Stomach (tissue), 19 donors: ENCODE measurements at places on chromosomes 2 and 18. TPM values are rescaled to one million over a fixed set of nuclear protein-coding genes. Genes with fewer than 3 reads are reported as not detected.

DNA sequence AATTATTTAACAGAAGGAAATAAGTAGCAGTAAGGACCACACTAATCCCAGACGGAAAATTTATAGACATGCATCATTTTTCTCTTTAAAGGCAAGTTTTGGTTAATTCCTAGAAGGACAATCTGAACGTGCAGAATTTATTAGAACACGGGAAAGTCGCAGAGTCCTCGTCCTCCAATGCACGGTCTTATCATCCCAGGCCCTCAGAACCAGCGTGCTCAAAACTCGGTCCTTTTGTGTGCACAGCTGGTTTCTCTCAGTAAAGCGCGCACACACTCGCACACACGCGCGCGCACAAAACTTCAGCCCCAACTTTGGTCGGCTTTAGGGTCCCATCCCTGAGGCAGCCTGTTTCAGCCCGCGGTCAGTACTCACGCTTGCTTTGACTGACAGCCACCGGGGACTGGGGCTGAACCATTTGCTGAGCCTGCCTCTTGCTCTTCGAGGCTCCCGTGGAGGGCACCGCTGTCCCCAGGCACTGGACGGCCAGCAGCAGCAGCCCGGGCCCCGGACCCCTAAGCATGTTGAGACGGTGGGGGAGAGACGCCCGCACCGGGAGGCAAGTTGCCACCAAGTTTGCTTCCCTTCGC lies 493 bp downstream of the FN1 start:
- peak overlapping the region; percentile 72 for H3K4me3 ChIP-seq
- peak overlapping the region; percentile 86 for H3K27ac ChIP-seq
- peaks cover 27% of the 10 kb centered on the region for H3K27me3 ChIP-seq

- no peak overlapping the region for H3K27ac ChIP-seq
- DNase-seq, result peak; percentile 84
- no peaks in the 10 kb centered on the region for H3K4me1 ChIP-seq
- no peaks in the 10 kb centered on the region for H3K36me3 ChIP-seq
- no peak overlapping the region for H3K4me3 ChIP-seq
Observed at GRCh38 chr18:79644006-79644665, 35.5 kb upstream of the CTDP1 start.

GRCh38 chr2:227884511-227884947 lies 13.1 kb downstream of the DAW1 start:
- no peaks in the 10 kb centered on the region for H3K4me1 ChIP-seq
- no peaks in the 10 kb centered on the region for H3K36me3 ChIP-seq
- H3K27ac ChIP-seq, result no peak overlapping the region
- no peaks in the 10 kb centered on the region for H3K27me3 ChIP-seq
- DNase-seq, result peak; percentile 86

GRCh38 chr2:63436488-63436887 lies 151.8 kb downstream of the WDPCP start:
- H3K4me3 ChIP-seq, result no peak overlapping the region
- H3K27ac ChIP-seq, result no peak overlapping the region
- H3K27me3 ChIP-seq, result no peaks in the 10 kb centered on the region
- H3K36me3 ChIP-seq, result no peaks in the 10 kb centered on the region
- no peaks in the 10 kb centered on the region for H3K4me1 ChIP-seq

- no peak overlapping the region for H3K4me3 ChIP-seq
- H3K27me3 ChIP-seq, result no peaks in the 10 kb centered on the region
- H3K4me1 ChIP-seq, result no peaks in the 10 kb centered on the region
- DNase-seq, result no peak
- H3K36me3 ChIP-seq, result no peaks in the 10 kb centered on the region
Observed at GRCh38 chr18:48531908-48532307, 6.9 kb upstream of the CTIF start.

The CBLN2 gene
- not detected for total RNA-seq

The PAPOLG gene
- 3.5 TPM for total RNA-seq
